ENCODE measurements at places on chromosomes 11 and 22. TPM values are rescaled to one million over a fixed set of nuclear protein-coding genes. Genes with fewer than 3 reads are reported as not detected.

GRCh38 chr22:49922484-49922883, 4.0 kb downstream of the CRELD2 start:
- no peak overlapping the region for H3K27ac ChIP-seq
- peaks cover 41% of the 10 kb centered on the region for H3K4me1 ChIP-seq
- DNase-seq: no peak

Gene BIRC3
- 39.6 TPM for total RNA-seq

DNA sequence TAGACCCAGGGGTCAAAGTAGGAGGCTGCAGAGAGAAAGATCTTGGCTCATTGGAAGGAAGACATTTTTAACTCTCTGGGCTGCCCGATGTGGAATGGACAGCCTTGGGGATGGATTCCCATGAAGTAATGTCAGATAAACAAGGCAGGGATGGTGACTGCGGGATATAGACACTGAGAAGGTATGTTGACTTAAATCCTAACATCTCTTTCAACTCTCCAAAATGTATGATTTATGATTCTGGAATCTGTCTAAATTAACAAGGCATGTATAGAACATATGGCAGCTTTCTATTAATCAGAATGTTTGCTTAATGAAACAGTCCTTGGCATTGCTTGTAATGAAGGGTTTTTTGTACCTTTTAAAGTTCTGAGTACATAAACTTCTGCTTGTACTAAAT, 56.1 kb upstream of the VSTM5 start:
- no peak overlapping the region for H3K27ac ChIP-seq
- peaks cover 3% of the 10 kb centered on the region for H3K27me3 ChIP-seq
- DNase-seq: no peak
- no peaks in the 10 kb centered on the region for H3K4me1 ChIP-seq
- H3K4me3 ChIP-seq: no peak overlapping the region

GRCh38 chr11:59255281-59255680, 42.6 kb upstream of the MPEG1 start:
- no peaks in the 10 kb centered on the region for H3K36me3 ChIP-seq
- H3K4me1 ChIP-seq: peaks cover 10% of the 10 kb centered on the region
- peaks cover 12% of the 10 kb centered on the region for H3K27me3 ChIP-seq
- no peak overlapping the region for H3K4me3 ChIP-seq

- H3K4me1 ChIP-seq: peaks cover 46% of the 10 kb centered on the region
- H3K27ac ChIP-seq: no peak overlapping the region
- peaks cover 3% of the 10 kb centered on the region for H3K27me3 ChIP-seq
- H3K4me3 ChIP-seq: no peak overlapping the region
- DNase-seq: no peak
Observed at GRCh38 chr11:67449116-67449844, 3.2 kb downstream of the GPR152 start.

DNA sequence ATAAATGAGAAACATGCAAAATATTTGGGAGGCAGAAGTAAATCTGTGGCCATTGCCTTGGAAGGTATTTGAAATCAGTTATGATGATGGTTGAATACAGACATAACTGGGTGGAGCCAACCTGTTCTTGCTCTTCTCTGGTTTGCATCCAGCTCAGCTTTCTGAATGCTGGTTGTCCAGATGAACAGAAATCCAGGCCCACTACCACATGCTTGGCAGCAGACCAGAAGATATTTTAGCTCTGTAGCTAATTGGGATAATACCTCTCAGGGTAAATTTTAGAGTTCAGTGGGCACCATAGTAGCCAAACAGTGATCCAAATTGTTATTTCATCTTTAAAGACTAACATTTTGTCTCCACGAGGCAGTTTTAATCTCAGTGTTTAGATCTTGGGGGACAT, 308.3 kb downstream of the RAB38 start:
- H3K4me1 ChIP-seq: no peaks in the 10 kb centered on the region
- H3K36me3 ChIP-seq: no peaks in the 10 kb centered on the region

DNA sequence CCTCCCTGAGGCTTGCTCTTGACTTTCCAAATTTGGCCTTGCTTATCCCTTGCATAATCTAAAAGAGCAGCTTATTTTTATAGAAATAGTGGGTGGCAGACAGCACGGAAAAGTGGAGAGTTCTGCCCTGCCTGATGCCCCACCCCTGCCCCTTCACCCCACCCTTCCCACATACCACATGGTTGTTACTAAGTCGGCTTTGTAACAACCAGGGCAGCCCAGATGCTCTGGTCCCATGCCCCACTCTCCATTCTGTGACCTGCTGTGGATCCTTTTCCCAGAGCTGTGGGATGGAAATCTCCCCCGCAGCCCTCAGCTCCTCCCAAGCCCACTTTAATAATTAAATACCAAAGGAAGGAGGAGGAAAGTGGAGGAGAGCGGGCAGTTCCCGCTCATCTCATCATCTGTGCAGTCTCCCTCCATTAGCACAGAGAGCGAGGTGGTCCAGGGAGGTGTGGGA, 10.9 kb downstream of the MRGPRF start:
- no peak overlapping the region for H3K4me3 ChIP-seq
- H3K27me3 ChIP-seq: peaks cover 2% of the 10 kb centered on the region
- no peak overlapping the region for H3K27ac ChIP-seq
- H3K36me3 ChIP-seq: no peaks in the 10 kb centered on the region

- peak overlapping the region; percentile 97 for H3K27ac ChIP-seq
- H3K27me3 ChIP-seq: peaks cover 11% of the 10 kb centered on the region
- DNase-seq: peak; percentile 18
Observed at GRCh38 chr11:123233280-123233974, 38.4 kb upstream of the CLMP start.

Gene SHISAL1
- total RNA-seq: not detected

GRCh38 chr11:10862446-10862845, 4.6 kb upstream of the ZBED5 start:
- no peak overlapping the region for H3K4me3 ChIP-seq
- H3K4me1 ChIP-seq: peaks cover 40% of the 10 kb centered on the region
- no peaks in the 10 kb centered on the region for H3K27me3 ChIP-seq
- H3K36me3 ChIP-seq: peaks cover 4% of the 10 kb centered on the region
